Fibroblast of villous mesenchyme (primary cell): ENCODE measurements at places on chromosomes 12 and 14. TPM values are rescaled to one million over a fixed set of nuclear protein-coding genes. Genes with fewer than 3 reads are reported as not detected.

Gene ADCY4
- total RNA-seq: 4.2 and 18.1 TPM in 2 replicates

Gene PRPH
- under 0.01 TPM in 1 of 2 replicates, not detected in the other for total RNA-seq

Gene CAPZA3
- total RNA-seq: not detected in 2 replicates

Gene IFI27L2
- 94.1 and 102 TPM in 2 replicates for total RNA-seq
